ENCODE measurements at places on chromosomes 5 and 9.

GRCh38 chr9:120258096-120258495, 321.9 kb downstream of the CDK5RAP2 start:
- DNase-seq = no peak

DNA sequence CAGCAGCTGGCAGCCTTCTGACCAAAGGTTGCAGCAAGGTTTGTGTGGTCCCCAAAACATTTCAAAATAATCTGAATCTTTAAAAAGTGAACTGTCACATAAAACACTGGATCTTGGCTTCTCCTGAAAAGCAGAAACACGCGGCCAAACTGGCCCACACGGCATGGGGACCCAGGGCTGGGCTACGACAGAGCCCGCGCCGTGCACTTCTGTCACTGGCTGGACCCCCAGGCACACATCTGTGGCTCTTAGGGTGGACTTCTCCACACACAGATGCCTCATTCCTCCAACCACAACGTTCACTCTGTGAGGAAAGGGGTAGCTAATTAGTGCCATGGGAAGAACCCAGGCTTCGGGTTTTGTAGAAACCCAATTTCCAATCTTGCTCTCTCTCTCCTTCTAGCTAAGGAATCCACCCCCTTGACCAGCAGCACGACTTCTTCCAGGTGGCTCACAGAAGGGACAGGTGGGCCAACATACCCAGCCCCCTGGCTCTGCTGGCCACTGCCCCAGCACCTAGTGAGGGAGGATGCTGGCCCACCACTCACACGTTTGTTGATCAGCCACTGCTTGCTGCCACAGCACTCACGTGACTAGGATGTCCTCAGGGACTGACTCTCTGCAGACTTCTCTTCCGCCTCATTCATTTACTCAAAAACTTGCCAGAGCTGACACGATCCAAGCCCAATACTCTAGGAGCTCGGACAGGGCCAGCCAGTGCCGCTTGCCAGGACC, 17.9 kb downstream of the LMAN2 start:
- no peak for DNase-seq

- DNase-seq = peak; percentile 52
Observed at GRCh38 chr9:129253803-129254381, 75.8 kb upstream of the IER5L start.

DNA sequence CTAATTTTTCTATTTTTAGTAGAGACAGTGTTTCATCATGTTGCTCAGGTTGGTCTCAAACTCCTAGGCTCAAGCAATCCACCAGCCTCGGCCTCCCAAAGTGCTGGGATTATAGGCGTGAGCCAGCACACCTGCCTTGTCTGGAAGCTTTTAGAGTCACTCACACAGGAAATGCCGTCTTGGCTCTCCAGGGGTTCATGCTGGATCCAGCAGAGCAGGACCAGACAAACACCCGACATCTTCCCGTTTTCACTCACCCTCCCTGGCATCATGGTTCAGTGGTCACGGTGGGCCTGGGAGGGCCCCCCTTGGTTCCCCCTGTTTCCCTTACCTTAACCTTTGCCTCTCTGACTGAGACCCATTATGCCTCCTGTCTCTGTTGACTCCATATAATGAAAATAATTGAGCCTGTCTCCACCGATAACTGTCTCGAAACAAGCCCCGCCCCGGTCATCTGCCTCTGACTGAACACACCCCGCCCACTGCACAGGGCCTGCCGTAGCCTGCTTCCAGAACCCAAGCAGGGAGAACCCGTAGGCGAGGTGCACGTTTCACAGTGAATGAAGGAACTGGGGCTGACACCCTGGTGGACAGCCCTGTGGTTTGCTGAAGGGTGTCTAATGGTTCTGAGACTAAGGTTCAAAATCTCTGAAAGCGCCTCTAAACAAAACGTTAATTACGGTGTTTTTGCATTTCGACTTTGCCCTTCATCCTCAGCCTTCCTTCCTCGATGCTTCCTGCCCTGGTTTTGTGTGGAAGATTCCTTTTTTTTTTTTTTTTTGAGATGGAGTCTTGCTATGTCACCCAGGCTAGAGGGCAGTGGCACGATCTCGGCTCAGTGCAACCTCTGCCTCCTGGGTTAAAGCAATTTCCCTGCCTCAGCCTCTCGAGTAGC, 39.7 kb upstream of the SPRY4 start:
- DNase-seq = peak; percentile 96

GRCh38 chr5:108315829-108316228, 66.1 kb downstream of the FBXL17 start:
- DNase-seq = no peak

DNA sequence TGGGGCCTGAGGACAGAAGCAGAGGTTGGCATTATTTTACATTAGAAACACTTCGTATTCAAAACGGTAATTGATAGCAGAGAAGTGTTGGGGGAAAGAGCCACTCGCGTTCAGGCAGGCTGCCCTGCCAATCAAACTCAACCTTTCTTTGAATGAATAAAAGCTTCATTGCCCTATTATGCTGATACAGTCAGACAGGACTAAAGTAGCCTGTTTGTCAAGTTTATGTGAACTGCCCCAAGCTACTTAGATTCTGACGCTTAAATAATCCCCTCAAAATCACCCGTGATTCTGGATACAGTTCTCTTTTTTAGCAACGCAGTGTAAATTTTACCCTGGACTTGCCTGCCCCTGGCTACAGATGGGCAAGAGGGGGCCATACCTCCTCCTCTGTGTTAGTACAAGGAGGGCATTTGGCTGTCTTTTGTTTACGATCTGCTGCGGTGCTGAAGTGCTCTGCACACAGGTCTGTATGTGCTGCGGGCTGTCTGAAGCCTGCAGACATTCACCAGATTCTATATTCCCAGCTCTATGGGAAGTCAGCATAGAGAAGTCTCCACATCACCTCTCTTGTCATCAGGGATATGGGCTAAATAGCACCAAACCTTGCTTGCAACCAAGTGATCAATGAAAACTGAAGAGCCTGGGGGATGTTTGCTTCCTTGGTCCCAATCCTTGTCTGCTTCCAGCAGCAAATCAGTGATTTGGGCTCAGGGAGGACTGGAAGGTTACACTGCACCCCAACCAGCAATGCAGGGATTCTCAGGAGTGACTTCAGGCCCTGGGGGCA, 218.4 kb downstream of the EBF1 start:
- DNase-seq = no peak

GRCh38 chr5:152514827-152515397, 109.8 kb upstream of the NMUR2 start:
- DNase-seq = no peak

DNA sequence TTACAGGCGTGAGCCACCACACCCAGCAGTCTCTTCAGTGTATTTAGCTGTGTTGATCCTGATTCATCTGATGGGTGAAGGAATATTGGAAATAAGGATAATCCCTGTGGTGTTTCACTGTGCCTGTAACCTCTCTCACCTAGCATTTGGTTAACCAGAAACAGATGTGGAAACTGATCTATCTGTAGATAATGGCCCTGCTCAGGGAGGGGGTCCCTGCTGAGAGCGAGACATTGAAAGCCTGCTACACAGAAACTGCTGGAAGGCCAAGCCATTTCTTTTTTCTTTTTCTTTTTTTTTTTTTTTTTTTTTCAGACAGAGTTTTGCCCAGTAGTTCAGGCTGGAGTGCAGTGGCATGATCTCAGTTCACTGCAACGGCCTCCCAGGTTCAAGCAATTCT, 28.4 kb downstream of the QRFP start:
- no peak for DNase-seq

DNA sequence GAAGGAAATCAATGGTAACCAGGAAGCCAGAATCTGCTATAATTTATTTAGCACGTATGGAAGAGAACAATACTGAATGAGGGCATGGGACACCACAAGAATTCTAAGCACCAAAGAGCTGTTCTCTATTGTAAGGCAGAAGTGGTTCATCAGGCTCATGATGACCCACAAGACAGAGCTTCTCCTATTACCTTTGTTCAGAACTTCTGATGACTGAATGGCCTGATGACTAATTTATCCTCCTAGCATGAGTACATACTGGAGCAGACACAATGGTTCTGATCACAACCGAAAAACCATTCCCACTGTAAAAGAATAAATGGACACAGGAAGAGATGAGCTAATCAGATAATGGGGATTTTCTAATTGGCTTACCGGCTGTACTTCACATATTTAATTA, 329.8 kb upstream of the PDE4D start:
- DNase-seq = no peak

GRCh38 chr9:121652021-121652837, 795 bp downstream of the DAB2IP start:
- no peak for DNase-seq

DNA sequence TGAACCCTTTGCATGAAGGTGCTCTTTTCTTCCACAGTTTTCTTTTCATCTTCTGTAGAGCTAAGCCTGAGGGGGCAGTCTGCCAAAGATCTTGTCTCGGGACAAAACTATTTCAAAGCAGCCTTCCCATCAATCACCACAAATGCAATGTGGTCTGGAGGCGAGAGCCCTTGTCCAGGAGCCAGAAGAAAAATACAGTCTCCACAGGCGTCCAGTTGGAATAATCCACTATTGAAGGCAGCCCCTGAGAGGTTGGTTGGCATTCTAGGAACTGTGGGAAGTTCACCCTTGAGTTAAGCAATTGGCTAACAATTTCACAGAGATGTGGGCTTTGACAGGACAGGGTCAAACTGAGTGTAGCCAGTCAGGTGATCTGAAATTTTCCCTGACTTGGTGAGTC, 72.0 kb downstream of the SEMA6A start:
- no peak for DNase-seq

DNA sequence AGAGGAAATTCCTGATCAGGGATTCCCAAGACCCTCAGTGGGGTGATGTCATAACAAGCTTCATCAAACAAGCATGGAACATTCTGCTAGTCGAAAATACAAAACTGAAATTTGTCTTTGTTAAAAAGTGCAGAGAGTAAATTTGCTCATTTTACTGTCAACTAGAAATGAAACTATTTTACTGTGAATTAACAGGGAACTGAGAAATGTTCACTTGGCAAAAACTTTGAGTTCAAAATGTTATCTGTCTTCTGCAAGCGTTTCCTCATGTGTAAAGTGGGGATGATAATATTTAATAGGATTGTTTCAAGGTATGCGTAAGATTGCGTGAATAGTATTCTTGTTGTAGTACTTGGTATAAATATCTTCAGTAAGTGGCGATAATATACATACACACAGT, 45.4 kb downstream of the ALDH1A1 start:
- no peak for DNase-seq

DNA sequence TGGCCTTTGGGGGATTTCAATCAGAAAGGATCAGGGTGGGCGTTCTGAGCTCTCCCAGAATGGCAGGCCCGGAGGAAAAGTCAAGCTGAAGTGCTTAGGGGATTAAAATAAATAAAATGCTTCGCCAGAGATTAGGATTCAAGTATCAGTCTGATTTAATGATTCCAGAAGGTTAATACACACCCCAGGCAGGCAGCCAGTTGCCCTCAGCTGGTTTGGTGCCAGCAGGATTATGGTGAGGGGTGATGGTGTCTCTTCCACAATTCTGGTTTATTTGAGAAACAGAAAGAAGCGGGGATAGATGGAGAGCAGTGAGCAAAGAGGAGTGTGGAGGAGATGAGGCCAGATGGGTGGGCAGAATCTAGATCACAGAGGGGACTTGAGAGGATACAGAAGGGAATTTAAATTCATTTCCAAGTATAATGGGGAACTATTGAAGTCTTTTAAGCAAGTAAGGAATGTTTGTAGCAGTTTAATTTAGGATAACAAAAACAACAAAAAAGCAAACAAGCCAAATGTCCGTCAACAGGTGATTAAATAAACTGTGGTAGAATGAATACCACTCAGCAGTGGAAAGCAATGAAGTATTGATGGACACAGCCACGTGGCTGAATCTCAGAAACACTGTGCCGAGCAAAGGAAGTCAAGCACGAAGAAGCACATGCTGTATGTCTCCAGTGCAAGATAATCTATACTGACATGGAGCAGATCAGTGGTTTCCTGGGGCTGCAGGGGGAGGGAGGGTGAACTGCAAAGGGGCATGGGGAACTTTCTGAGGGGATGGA, 297.7 kb downstream of the MSX2 start:
- DNase-seq = no peak

- peak; percentile 86 for DNase-seq
Observed at GRCh38 chr9:69174616-69175463, 763 bp downstream of the TJP2 start.

GRCh38 chr5:113381791-113382190, 53.0 kb downstream of the TSSK1B start:
- no peak for DNase-seq

- DNase-seq = no peak
Observed at GRCh38 chr9:9631284-9631683, 981.5 kb downstream of the PTPRD start.

DNA sequence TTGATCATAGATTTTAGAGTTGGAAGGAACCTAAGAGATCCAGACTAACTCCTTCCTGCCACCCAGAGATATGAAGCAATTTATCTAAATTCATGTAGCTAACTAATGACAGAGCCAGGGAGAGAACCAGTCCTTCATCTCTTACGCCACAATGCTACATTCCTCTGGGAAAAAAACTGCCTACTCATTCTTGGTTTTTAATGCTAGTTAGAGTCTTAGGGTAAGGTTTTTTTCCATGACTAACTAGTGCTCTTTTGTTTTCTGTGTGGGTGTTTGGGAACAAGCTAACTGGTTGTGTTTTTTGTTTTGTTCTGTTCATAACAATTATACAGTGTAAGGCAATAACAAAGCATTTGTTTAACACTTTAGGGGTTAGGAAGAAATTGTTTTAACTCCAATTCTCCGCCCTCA, 52.4 kb downstream of the SLC44A1 start:
- no peak for DNase-seq

DNA sequence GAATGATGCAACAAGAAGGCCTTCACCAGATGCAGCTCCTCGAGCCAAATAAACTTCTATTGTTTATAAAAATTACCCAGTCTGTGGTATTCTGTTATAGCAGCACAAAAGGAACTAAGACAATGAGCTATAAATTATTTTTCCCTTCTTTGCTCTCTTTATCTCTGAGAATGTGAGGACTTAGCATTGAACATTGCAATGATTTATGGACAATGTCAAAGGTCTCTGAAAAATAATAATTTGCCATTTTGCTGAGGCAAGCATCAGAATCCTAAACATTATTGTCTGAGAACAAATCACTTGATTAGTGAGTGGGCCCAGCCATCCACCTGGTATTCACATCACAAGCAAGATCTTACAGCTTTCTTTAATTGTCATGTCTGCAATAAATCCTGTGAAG, 95.4 kb upstream of the SSBP2 start:
- no peak for DNase-seq

DNA sequence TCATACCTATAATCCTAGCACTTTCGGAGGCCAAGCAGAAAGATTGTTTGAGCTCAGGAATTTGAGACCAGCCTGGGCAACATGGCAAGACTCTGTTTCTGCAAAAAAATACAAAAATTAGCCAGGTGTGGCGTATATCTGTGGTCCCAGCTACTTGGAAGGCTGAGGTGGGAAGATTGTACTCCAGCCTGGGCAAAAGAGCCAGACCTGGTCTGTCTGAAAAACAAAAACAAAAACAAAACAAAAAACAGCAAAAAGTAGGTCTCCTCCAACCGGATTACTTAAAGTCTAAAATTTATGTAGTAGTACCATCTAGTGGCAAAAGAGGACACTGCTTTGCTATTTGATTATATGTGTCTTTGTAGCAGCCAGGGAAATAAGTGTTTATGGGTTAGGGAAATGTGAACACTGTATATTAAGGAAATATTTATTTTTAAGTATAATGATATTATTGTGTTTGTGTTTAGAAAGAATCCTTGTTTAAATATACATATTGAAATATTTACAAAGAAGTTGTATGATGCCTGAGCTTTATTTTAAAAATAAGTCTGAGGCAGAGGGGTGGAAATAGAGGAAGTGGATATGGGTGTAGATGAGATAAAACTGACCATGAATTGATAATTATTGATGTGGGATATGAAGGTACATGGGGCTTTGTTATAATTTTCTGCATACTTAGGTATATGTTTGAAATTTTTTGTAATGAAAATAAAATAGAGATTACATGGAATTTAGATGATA, 20.0 kb downstream of the APC start:
- no peak for DNase-seq
